ENCODE measurements at places on chromosomes 13 and 19.

DNA sequence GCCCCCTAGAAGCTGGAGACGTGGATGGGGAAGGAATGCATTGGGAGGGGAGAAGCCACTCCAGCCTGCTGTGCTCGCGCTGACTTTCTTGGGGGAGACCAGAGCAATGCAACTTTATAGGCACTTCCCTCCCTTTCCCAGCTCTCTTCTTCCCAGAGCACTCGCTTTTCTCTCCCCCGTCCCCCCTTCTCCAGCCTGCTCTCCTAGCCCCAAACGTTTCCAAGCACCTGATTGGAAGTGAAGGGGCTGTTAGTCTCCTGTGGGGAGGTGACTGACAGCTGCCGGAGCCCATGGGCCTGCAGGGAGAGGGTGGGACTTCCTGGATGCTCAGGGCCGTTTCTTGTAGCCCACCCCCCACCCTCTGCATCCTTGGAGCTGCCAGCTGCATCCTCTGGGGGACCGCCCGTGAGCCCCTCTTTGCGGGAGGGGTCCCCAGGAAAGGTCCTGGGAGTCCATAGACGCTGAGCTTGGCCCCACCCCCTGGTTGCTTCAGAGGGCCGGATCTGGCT lies 2.5 kb downstream of the HDGFL2 start:
- DNase-seq: peak; percentile 78

DNA sequence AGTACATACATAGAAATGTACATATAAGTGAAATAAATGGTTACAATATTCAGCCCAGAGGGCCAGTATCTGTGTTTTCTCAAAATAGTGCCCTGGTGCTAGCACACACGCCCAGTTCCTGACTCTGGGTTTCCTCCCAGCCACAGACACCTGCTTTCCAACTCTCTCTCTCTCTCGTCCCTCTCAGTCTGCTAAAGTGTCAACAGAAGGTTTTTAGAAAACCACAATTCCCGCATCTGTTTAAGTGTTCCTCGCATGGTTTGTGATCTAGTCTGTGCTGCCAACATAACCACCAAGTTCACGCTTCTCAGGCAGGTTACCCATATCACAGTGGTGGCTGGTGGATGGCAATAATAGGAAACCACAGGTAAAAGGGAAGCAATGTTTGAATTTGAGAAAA lies 17.8 kb upstream of the UPF3A start:
- peak; percentile 32 for DNase-seq

DNA sequence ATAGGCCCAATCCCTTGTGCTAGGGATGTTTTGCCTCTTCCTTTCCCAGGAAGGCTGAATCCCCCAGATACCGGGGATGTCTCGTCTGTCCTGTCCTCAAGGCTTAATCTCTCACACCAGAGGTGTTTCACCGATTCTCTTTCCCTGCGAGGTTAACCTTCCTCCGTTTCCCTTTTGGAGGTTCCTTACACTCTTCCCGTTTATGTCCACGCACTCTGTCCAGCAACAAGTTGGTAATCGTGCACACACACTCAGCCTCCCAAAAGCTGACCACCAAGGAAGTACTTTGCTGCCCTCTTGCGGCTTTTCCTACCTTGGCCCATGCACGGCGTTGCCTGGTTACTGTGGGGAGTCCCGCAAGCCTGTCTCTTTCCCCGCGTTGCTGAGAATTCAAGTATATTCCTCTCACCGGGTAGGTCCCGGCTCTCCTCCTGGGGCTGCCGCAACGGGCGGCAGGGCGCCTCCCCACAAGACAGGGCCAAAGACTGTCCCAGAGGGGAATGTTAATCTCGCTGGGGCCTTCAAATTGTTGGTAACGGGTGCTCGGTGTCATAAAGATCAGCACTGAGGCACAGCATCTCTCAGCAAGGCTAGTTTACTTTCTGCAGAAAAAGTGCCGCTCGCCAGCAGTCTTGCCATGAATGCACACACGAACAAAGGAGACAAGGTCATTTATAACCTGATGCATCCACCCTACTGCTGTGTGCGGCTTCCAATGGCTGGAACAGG lies 36.7 kb upstream of the CD177 start:
- DNase-seq: no peak

- DNase-seq: peak; percentile 84
These were observed 25.6 kb downstream of the URI1 start for GRCh38 chr19:29967623-29968022.

GRCh38 chr13:48727241-48728011 lies 73.7 kb downstream of the CYSLTR2 start:
- no peak for DNase-seq

DNA sequence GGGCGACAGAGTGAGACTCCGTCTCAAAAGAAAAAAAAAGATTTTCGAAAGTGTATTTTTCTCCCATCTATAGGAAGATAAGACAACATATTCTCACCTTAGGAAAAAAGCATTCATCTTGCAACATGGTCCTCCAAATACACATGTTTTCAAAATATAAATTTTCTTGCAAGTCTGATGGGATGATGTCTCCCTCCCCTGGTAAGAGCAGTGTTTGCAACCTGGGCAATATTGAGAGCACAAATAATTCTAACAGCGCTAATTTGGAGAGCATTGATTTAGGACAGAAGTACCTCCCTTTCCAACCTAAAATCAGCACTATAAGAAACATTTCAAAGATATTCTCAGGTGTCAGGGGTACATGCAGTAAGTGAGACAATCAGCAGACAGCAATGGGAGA lies 61.0 kb upstream of the SHISA2 start:
- peak; percentile 1 for DNase-seq

- DNase-seq: no peak
These were observed 127.0 kb downstream of the UGGT2 start for GRCh38 chr13:95926231-95926630.

DNA sequence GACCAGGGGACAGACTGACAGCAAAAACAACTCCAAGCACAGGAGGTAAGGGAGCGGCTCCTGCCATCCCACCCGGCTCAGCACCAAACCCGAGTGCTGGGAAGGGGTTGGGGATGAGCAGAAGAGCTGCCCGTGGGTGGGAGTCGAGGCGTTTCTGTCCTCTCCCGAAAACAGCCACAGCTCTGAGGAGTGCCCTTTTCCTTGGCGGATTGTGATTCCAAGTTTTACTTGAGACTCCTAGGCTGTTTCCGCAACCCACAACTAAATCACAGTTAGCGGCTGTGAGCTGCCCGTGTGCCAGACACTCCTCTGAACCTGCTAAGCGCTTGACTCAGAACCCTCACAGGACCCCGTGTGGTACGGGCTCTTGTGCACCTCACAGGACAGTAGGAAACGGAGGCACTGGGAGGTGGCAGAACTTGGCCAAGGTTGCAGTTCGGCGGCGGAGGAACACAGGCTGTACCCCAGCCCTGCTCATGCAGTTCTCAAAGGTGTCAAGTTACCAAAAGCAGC lies 21.4 kb downstream of the CFAP97D2 start:
- DNase-seq: no peak

- DNase-seq: no peak
These were observed 45.0 kb upstream of the SLC15A1 start for GRCh38 chr13:98797456-98797855.

DNA sequence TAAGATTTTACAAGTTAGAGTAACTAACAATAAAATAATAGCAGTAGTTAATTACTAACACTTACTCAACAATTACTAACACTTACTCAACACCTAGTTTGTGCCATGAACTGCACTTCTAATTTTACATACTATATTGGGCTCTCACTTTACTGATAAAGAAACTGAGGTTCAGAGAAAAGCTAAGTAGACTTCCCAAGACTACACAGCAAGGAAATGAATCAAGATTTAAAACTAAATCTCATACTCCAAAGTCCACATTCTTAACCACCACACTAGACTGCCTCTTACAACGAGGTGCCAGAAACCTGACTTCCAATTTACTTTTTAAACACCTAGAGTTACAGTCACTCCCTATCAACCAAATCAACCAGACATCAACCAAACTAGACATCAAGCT lies 25.1 kb downstream of the RBM26 start:
- DNase-seq: no peak

GRCh38 chr13:95234242-95234641 lies 67.0 kb downstream of the ABCC4 start:
- no peak for DNase-seq

DNA sequence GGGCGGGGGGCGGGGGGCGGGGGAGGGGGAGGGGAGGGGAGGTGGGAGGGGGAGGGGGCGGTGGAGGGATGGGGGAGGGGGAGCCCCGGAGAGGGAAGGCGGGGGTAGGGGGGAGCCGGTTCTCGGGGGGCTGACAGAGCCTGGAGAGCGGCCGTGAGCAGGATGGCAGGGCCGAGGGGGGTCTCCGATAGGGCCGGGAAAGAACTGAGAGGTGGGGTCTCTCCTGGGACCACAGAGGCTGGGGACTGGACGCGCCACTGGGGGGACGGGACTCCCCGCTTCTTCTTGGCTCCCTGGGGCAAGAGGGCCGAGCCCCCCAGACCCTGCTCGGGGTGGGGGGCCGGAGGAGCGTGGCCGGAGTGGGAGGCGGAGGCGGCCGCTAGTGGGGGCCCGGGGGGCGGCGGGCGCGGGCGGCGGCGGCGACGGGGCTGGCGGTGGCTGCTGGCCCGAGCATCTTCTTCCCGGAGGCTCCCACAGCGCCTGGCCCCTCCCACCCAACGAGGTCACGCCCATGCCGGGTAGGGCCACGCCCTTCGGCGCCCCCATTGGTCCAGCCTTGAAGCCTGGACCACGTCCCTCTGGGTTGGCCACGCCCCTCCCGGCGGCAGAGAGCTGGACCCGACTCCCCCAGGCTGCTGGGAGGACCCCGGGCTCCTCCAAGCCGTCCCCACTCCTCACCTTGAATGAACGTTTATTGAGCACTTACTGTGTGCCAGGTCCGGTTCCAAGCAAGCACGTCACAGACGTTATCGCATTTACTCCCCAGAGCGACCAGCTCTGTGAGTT lies at the start of gene NOVA2:
NOVA2 (minus strand) TSS at position 313 of the 786 bp plus-strand sequence. CDS start 514 bp downstream, outside the sequence.
- DNase-seq: peak; percentile 31

DNA sequence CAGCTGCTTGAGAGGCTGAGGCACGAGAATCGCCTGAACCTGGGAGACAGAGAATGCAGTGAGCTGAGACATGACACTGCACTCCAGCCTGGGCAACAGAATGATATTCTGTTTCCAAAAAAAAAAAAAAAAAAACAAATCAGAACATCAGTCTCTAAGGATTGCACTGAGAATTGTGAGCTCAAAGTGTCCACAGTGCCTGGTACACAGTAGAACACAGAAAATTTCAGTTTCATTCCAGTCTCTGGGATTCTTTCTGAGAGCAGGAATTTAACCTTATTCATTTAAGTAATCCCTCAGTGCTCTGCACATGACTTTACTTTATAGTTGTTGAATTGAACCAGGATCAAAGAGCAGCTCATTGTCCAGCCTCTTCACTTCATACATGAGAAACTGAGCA lies 25.9 kb upstream of the GATAD2A start:
- DNase-seq: no peak

GRCh38 chr19:993361-993830 lies 6.8 kb upstream of the GRIN3B start:
- no peak for DNase-seq

GRCh38 chr19:1853295-1854038 lies 5.2 kb upstream of the REXO1 start:
- DNase-seq: peak; percentile 80

DNA sequence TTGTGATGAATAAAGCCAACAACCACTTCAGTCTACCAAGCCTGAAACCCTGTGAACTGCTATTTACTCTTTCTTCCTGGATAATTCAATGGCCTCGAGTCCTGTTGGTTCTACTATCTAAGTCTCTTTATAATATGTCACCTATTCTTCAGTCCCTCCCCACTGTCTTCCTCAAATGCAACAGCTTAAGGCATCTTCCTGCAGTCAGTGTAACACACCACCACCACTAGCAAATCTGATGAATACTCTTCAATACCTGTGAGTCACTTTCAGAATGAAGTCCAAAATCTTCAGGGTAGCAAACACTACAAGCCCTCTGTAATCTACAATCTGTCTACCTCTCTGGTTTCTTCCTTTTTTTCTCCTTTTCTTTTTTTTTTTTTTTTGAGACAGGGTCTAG lies 32.9 kb downstream of the ZDHHC20 start:
- DNase-seq: no peak

- no peak for DNase-seq
These were observed 14.6 kb downstream of the METTL21C start for GRCh38 chr13:102680133-102680717.

GRCh38 chr13:40191186-40191980 lies 475.1 kb downstream of the FOXO1 start:
- no peak for DNase-seq

DNA sequence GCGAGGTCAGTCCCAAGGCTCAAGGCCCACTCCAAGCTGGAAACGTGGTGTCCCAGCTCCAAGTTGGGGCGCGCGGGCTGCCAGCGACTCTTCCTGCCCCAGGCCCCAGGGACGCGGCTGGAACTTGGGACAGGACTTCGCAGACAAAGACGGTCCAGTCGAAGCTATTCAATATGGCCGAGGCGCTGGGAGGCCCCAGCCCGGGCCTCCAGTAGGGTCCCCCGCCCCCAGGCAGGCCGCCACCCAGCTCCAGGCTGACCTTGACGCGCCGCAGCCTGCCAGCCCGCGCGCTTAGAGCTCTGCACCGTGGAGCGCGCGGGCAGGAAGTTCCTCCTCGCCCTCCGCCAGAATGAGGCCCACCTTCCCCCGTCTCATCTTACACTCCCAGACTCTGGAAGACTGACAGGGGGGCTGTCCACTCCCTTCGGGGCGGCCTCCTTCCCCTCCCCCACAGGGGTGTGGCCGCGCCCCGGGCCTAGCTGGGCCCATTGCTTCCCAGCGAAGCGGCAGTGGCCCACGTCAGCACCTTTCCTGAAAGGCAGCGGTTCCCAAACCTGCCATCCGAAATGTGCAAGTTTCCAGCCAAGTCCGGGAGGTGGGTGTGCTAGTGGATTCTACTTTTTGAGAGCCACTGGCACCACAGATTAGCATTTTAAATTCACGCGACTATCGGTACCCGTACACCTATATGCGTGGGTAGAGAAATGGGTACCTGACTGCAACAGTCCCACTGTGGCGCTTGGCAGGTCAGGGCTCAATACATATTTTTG lies at the start of gene CCDC8:
CCDC8 (minus strand) TSS at position 303 of the 770 bp plus-strand sequence. CDS start 754 bp downstream, outside the sequence.
- DNase-seq: peak; percentile 41

DNA sequence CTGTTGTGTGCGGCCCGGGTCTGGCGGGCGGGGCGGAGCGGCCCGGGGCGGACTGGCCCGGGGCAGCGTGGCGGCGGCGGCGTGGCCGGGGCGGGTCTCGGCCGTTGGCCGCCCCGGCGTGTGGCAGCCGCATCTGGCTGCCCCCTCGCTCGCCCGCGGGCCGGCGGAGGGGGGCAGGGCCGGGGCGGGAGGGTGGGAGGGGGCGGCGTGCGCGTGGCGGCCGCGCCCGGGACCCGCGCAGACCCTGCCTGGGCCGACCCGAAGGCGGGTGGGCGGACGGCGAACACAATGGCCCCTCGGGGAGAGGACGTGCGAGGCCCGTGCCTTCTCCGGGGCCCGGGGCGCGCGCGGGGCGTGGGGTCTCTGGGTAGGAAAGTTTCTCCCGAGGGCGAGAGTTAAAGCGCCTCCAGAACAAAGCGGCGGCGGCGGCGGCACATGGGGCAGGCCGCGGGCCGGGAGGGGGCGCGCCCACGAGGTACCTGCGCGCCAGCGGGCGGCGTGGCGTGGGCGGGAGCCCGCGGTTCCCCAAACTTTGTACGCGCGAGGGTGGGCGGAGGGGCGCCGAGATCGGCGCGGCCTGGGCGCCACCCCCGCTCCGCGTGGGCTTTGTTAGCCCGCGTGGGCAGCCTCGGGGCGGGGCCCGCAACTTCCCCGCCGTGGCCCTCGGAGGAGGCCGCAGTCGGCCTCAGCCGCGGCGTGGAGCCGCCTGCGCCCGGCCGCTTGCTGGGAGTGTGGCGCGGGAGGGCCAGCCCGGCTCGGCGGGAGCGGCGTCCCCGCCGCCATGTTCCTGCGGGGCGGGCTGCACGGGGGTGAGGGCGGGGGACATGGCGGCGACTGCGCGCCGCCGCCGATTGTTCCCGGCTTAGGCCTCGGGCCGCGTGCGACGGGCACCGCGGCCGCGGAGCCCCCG lies 764 bp downstream of the MIR17HG start:
- peak; percentile 69 for DNase-seq
